ENCODE measurements at places on chromosomes 13 and 19.

DNA sequence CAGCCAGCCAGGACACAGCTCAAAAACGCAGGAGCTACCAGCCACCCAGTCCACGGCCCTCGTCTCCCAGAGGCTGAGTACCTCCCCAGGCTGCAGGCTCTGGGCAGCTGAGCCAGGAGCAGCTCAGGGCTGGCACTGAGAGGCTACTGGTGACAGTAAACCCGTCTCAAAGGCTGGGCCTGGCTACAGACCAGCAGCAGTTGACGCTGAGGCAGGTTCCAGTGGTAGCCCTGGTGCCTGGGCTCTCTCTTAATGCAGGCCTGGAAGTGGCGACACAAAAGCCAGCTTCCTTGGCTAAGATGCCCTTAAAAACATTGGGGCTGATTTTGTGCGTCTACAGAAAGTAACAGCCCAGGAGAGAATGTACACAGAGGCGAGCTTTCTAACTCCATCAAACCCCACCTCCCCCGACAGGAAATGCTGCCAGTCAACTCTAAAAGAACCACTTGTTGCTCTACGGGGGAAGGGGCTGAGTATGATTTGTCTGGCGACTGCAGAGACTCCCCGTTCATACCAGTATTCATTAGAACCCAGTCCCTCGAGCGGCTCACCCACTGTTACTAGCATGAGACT, 126.3 kb downstream of the STK24 start:
- no peak for DNase-seq

GRCh38 chr19:8610041-8610935, at the start of gene ADAMTS10:
ADAMTS10 (minus strand) TSS chr19:8610715; CDS start chr19:8605710, 5,005 bp downstream.
- DNase-seq = peak; percentile 41

DNA sequence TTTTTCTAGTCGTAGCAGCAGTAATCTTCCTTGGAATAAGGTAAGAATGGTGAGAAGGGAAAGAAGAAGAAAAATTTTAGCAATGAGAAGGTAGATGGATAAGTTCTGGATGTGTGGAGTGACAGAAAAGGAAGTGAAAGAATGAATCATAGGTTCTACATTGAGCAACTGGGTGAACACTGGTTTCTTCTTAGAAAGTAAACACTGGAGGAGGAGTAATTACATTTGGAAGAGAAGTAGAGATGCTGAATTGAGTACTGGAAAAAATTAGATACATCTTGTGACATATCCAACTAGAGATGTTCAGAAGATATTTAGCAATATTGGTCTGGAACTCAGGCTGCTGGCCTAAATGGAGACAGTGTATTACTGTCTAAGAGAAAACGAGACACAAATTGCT, 148.5 kb downstream of the GPC5 start:
- no peak for DNase-seq

DNA sequence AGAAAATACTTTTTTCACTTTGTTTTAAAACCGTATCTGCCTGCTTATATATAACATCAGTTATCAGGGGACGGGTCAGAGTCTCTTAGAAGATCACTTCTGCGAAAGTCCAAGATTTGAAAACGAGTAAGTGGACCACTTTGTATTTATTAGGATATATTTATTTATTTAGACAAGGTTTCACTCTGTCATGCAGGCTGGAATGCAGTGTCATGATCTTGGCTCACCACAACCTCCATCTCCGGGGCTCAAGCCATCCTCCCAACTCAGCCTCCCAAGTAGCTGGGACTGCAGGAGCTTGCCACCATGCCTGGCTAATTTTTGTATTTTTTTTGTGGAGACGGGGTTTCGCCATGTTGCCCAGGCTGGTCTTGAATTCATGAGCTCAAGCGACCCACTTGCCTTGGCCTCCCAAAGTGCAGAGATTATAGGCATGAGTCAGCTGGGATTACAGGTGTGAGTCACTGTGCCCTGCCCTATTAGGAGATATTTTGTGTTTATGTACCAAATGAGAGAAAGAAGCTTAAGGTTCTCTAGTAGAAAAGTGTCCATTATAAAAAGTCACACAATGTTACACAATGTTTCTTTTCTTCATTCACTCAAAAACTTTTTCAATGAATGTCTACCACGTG, 39.5 kb downstream of the RASL11A start:
- DNase-seq = no peak

DNA sequence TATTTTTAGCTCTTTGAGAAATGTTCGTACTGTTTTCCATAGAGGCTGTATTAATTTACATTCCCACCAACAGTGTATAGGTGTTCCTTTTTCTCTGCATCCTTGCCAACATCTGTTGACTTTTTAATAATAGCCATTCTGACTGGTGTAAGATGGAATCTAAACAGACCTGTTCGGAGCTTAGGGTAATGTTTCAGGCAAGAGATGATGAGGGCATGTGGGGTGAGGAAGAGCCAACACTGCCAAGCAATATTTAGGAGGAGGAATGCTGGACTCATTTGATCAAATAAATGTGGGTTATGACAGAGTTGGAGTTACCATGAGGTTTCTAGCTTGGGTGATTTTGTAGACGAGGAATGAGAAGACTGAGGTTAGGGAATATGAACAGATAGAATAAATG, 382.9 kb downstream of the KLF12 start:
- DNase-seq = no peak

DNA sequence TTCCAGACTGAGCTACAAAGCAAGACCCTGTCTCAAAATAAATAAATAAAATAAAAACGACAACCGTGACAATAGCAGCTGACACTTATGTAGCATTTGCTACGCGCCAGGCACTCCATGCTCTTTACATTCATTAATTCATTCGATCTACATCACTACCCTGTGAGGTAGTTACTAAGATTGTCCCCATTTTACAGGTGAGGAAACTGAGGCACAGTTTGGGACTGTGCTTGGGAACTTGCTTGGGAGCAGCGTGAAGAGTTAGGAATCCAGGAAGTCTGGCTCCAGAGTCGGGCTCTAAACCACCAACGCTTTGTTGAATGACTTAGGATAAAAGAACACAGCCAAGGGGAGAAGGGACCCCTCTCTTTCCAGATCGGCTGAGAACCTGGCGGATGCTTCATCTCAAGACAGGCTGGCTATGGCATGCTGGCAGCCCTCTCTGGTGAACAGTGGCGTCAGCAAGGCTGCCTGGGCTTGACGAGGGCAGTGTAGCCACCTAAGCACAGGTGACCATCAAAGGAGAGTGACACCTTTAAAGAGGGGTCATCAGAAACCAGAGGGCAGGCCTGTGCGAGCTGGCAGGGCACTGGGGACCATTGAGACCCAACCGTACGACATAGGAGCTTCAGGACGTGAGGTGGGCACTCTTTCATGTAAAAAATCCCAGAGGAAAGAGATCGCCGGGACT, 591 bp downstream of the DOHH start:
- DNase-seq = no peak

- no peak for DNase-seq
These were observed 33.0 kb downstream of the CYP4F2 start for GRCh38 chr19:15864824-15865223.

DNA sequence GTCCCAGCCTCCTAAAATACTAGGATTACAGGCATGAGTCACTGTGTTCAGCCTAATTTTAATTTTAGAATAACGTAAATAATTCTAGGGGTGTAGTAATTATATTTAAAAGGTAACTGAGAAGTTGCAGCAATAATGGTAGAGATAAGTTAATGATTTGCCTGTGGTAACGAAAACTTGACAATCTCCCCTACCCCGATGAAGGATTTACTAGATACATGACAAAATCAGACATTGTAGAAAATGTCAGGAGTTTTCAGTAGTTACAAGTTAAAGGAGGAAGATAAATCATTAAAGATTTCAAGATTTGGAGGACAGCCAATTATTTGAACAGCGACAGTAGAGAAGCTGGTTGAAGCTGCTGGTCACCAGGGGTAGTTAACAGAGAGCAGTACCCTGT, 652.2 kb upstream of the PCDH20 start:
- DNase-seq = no peak

GRCh38 chr19:43525836-43526771, 897 bp downstream of the ETHE1 start:
- DNase-seq = peak; percentile 59

GRCh38 chr19:423691-424466, 14.9 kb upstream of the C2CD4C start:
- no peak for DNase-seq

GRCh38 chr19:32171719-32172151, 173.7 kb upstream of the ZNF507 start:
- no peak for DNase-seq

DNA sequence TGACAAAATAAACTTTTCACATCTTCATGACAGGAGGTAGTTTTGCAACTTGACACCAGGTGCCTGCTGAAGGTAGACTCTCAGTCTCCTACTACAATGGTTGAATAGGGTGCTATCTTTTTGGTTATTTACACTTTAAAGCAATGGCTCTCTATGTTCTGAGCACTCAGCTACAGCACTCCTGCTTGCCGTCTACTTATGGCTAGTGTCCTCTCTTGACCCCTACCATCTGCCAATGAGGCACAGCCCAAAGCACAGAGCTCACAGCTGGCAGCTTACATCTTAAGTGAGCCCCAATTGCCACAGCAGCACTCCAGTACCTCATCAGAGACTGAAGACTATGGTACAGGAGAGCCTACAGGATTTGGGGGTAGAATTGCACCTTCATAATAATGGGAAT, 11.4 kb downstream of the ZNF708 start:
- no peak for DNase-seq

GRCh38 chr19:17479325-17479791, 9.0 kb downstream of the SLC27A1 start:
- no peak for DNase-seq

- no peak for DNase-seq
These were observed 154.9 kb downstream of the PCDH9 start for GRCh38 chr13:67075239-67075638.

DNA sequence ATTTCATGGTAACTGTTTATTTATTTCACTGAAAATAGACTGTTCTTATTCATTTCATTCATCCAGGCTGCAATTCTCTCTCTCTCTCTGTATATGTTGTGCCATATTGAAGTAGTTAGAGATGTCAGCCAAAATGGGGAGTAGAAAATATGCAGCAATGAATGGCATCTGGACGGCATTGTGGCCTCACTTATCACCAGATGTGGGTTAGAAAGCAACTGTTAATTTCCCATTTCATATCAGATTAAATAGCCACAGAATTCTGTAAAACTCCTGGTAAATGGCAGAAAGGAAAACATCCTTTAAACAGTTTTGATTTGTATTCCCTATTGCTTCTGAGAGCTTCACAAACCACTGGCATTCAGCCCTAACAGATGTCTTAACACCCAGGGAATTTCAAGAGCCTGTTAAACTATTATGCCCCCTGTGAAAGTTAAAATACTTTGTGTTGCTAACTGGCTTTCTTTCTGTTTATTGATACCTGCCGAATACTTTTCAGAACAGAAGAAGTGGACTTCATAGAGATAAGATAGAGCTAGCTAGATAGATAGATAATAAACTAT, 1763.3 kb upstream of the MIR17HG start:
- no peak for DNase-seq

DNA sequence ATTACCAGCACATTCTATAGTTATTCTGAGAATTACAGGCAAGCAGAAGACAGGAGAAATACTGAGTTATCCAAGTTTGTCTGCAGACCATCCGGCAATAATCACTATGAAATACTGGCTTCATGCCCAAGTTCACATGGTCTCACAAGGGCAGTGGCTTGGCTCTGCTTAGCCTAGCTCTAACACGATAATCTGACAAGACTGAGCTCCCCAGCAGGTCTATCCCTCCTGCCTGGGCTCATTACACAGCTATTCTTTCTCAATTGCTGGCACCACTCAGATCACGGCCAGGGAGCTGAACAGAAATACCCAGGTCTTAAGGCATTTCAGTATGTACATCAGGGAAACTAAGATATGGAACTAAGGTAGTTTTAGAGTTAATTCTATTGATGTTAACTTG, 361.6 kb upstream of the PCDH20 start:
- DNase-seq = no peak

DNA sequence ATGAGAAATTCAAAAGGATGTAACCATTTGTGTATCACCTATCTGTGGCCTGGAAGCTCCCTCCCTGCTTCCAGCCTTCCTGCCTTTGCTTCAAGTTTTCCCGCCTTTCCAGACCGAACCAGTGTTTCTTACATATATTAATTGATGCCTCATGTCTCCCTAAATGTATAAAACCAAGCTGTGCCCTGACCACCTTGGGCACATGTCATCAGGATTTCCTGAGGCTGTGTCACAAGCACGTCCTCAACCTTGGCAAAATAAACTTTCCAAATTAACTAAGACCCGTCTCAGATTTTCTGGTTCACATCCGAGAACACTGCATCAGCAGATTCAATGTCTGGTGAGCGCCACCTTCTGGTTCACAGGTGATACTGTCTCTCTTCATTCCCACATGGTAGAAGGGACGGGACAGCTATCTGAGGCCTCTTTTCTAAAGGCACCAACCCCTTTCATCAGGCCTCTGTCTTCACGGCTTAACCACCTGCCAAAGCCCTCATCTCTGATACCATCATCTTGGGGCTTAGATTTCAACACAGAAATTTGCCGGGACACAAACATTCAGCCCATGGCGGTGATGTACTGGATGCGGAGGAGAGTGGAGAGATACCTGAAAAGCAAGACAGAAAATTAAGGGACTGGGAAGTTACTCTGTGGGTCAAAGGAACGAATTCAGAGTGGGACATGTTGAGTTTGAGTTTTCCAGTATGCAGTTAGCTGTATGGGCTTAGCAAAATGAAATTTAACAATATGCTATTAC, 58.7 kb upstream of the PABPC3 start:
- peak; percentile 60 for DNase-seq

DNA sequence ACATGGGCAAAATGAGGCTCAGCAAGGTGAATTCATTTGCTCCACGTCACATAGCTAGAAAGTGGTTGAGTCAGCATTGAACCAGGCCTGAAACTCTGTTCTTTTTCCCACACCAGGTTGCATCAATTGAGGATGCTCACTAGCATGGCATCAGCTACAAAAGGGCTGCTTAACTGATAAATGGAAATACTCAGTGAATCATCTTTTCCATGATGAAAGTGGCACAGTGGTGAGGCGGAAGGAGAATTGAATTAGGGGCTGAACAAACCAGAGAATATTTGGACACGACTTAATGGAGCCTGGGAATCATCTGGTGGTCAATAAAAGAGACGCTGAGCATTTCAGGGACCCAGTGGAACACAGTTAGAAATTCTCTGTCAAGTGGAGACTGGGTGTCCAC, 320.1 kb upstream of the MAB21L1 start:
- DNase-seq = no peak

- no peak for DNase-seq
These were observed 12.1 kb upstream of the HAS1 start for GRCh38 chr19:51735759-51736449.

All from stimulated activated CD4-positive, alpha-beta T cell treated with anti-CD3 and anti-CD28 coated beads, Interleukin-15, amount 100 ng/mL, for 24 hours (primary cell).